Fibroblast of lung (primary cell): ENCODE measurements at places on chromosomes 12 and 14. TPM values are rescaled to one million over a fixed set of nuclear protein-coding genes. Genes with fewer than 3 reads are reported as not detected.

Gene OTOGL
- under 0.01 and 0.17 TPM in 2 replicates for total RNA-seq

Gene TIGAR
- total RNA-seq: 12.3 and 19.5 TPM in 2 replicates

Gene NUAK1
- total RNA-seq: 4.6 and 5.1 TPM in 2 replicates

Gene KRT6C
- total RNA-seq: not detected in 2 replicates

Gene HCFC2
- total RNA-seq: 28.0 and 36.2 TPM in 2 replicates

Gene TRHDE
- total RNA-seq: 5.9 and 7.3 TPM in 2 replicates

Gene CAPZA3
- total RNA-seq: not detected in 2 replicates

Gene GPX2
- not detected in 2 replicates for total RNA-seq

Gene ACSS3
- total RNA-seq: 32.9 and 47.4 TPM in 2 replicates

Gene GAS2L3
- total RNA-seq: 18.7 and 33.4 TPM in 2 replicates

Gene PPP1R3E
- total RNA-seq: 2.6 TPM in 2 replicates

Gene PCNX1
- total RNA-seq: 57.8 and 69.4 TPM in 2 replicates

Gene DLGAP5
- 0.77 and 8.1 TPM in 2 replicates for total RNA-seq

Gene POLE2
- 3.1 and 4.5 TPM in 2 replicates for total RNA-seq

Gene AQP2
- not detected in 2 replicates for total RNA-seq

Gene RIPK3
- 0.26 and 0.33 TPM in 2 replicates for total RNA-seq

Gene CCND2
- 35.2 and 37.3 TPM in 2 replicates for total RNA-seq

Gene SELPLG
- total RNA-seq: 0.51 and 1.5 TPM in 2 replicates

Gene TMEM116
- 12.3 and 21.8 TPM in 2 replicates for total RNA-seq

Gene MIP
- total RNA-seq: not detected in 2 replicates

Gene GALNT16
- total RNA-seq: 8.5 and 9.6 TPM in 2 replicates

Gene SLC6A15
- 0.77 and 0.99 TPM in 2 replicates for total RNA-seq

Gene ZFHX2
- total RNA-seq: 0.26 and 0.33 TPM in 2 replicates

Gene RPS6KL1
- 0.26 and 1.2 TPM in 2 replicates for total RNA-seq

Gene SLC4A8
- total RNA-seq: 3.3 and 7.3 TPM in 2 replicates

Gene OR10AD1
- not detected in 2 replicates for total RNA-seq

Gene CLMN
- total RNA-seq: 0.83 and 1.0 TPM in 2 replicates

Gene RPS6KA5
- 1.0 and 2.0 TPM in 2 replicates for total RNA-seq

Gene FAM186B
- 0.33 and 0.51 TPM in 2 replicates for total RNA-seq

Gene ERO1A
- 28.5 and 34.5 TPM in 2 replicates for total RNA-seq

Gene OR4E2
- total RNA-seq: not detected in 2 replicates

Gene NAA30
- total RNA-seq: 14.6 and 15.2 TPM in 2 replicates

Gene CDCA3
- 1.5 and 9.1 TPM in 2 replicates for total RNA-seq

Gene MTA1
- total RNA-seq: 27.2 and 29.7 TPM in 2 replicates

Gene PIWIL1
- total RNA-seq: not detected in 2 replicates

Gene SOAT2
- total RNA-seq: under 0.01 TPM in 1 of 2 replicates, not detected in the other

Gene MGST1
- 78.6 and 117 TPM in 2 replicates for total RNA-seq

Gene NFATC4
- 33.1 and 59.9 TPM in 2 replicates for total RNA-seq

Gene OR11H7
- not detected in 2 replicates for total RNA-seq

Gene CD163
- total RNA-seq: 0.26 TPM in 1 of 2 replicates, not detected in the other

Gene KLHL33
- total RNA-seq: 0.26 and 1.5 TPM in 2 replicates

Gene DHH
- under 0.01 TPM in 2 replicates for total RNA-seq

Gene NAV3
- total RNA-seq: 50.3 and 60.6 TPM in 2 replicates

Gene PPP1R12A
- 120 and 139 TPM in 2 replicates for total RNA-seq

Gene SMCO3
- total RNA-seq: 0.17 TPM in 1 of 2 replicates, not detected in the other

Gene REM2
- total RNA-seq: 0.17 and 0.26 TPM in 2 replicates

Gene PTPN21
- 9.2 and 13.2 TPM in 2 replicates for total RNA-seq

Gene MMP19
- 3.3 and 7.1 TPM in 2 replicates for total RNA-seq

Gene PMEL
- 0.26 and 0.50 TPM in 2 replicates for total RNA-seq

Gene DEGS2
- under 0.01 and 0.26 TPM in 2 replicates for total RNA-seq

Gene REP15
- 0.77 and 0.99 TPM in 2 replicates for total RNA-seq

Gene OVCH1
- 0.51 and 1.2 TPM in 2 replicates for total RNA-seq

Gene OR10P1
- not detected in 2 replicates for total RNA-seq

Gene SLC16A7
- 44.2 and 110 TPM in 2 replicates for total RNA-seq
